ENCODE measurements at places on chromosomes 16 and 17.
A peak's percentile ranks its signal among the peaks of the same experiment; 100 is the strongest.

- DNase-seq: no peak
Measured at GRCh38 chr17:13244513-13244912, 226.7 kb upstream of the ELAC2 start.

GRCh38 chr17:79617304-79617703 lies 6.5 kb upstream of the RBFOX3 start:
- no peak for DNase-seq

- peak; percentile 53 for DNase-seq
Measured at GRCh38 chr16:23694644-23695373, 16.1 kb downstream of the PLK1 start.

- no peak for DNase-seq
Measured at GRCh38 chr17:81295676-81296381, 722 bp upstream of the SLC38A10 start.

- no peak for DNase-seq
Measured at GRCh38 chr17:6043405-6043804, 26.8 kb upstream of the WSCD1 start.

DNA sequence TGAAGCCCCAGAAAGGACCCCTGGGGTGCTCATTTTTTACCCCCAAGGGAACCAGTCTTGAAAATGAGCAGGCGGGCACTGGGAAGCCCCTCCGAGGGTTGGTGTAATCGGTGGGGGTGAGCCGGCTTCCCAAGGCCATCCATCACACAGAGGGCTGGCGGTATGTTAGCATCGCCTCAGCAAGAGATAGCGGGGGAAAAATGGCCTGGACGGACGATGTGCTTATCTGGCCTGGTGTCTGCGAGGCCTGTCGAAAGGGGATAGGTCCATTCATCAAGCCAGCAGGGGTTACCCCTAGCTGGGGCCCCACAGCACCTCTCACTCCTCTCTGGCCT lies 188.9 kb downstream of the IRF8 start:
- DNase-seq: no peak

- DNase-seq: no peak
Measured at GRCh38 chr17:8292639-8293395, 2.4 kb downstream of the SLC25A35 start.

DNA sequence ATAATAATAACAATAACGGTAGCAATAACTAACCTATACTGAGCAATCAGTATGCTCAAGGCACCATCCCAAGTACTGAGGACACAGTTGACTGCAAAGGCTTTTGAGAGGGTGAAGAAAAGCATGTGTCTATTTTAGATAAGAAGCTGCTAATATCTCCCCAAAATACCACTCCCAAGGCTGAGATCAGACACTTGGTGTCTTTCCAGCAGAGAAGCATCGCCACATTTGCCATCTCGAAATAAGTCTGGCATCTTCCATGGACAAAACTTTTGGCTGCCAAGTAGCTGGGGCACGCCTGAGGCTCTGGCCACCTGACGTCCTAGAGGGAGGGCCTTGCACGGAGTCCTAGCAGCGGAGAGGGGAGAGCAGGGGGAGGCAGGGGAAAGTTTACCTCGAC lies 39.0 kb downstream of the ZNF423 start:
- no peak for DNase-seq

GRCh38 chr17:7484919-7485377 lies 782 bp downstream of the POLR2A start:
- no peak for DNase-seq

- no peak for DNase-seq
Measured at GRCh38 chr17:55582897-55583296, 71.6 kb upstream of the SMIM36 start.

- DNase-seq: no peak
Measured at GRCh38 chr16:48608452-48608851, 1.5 kb downstream of the N4BP1 start.

DNA sequence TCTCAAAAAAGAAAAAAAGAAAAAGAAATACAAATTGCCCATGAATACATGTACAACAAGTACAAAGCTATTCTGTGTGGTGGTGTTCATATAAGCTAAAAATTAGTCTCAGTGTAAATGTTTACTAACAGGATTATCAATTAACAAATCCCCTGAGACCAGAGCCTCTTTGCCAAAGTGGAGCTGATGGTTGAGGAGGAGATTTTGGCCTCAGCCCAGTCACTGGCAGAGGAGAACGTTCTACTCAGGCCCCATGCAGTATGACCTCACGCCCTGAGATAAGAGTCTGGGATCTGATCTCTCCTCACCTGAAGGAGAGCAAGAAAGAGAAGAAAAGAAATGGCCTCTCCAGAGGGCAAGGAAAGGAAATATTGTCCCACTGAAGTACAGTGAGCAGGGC lies 35.5 kb upstream of the NOL11 start:
- DNase-seq: no peak

DNA sequence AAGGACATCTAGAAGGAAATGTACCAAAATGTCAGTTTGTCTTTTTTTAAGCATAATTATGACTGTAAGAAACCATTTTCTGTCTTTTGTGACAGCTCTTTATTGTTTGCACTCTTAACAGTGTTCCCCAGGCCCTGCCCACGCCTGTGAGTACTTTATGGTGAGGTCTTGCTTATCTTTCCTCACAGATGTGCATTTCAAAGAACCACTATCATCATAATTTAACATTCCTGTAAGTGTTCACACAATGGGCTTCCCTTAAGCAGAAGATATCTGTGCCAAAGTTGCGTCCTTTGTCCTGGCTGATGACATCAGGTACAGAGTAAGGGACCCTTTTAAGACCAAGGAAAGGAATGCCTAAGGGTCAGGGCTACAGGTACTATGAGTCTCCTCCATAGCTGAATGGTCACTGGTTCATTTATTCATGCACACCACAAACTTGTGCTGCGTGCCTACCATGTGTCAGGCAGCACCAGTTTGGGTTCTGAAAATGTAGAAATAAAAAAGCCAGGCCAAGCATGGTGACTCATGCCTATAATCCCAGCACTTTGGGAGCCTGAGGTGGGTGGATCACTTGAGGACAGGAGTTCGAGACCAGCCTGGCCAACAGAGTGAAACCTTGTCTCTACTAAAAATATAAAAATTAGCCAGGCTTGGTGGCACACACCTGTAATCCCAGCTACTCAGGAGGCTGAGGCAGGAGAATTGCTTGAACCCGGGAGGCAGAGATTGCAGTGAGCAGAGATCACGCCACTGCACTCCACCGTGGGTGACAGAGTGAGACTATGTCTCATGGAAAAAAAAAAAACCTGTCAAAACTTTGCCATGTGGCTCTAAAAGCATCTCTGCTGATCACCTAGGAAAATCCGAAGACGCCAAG lies 55.4 kb upstream of the NLK start:
- no peak for DNase-seq

DNA sequence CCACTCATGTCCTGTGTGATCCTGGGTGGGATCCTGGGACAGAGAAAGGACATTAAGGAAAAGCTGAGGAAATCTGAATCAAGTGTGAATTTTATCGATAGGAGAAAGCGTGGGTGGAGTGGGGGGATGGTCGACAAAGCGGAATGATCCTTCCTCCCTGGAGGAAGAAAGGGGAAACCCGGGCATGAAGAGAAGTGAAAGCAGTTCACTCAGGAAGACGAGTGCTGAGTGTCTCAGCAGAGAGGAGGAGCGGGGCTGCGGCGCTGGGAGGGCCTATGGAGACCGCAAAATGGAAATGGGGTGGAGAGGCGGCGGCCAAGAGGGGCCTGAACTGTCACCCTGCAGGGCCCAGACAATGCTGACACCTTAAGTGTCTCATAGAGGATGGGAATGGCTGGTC lies 8.7 kb downstream of the ZDHHC7 start:
- no peak for DNase-seq

DNA sequence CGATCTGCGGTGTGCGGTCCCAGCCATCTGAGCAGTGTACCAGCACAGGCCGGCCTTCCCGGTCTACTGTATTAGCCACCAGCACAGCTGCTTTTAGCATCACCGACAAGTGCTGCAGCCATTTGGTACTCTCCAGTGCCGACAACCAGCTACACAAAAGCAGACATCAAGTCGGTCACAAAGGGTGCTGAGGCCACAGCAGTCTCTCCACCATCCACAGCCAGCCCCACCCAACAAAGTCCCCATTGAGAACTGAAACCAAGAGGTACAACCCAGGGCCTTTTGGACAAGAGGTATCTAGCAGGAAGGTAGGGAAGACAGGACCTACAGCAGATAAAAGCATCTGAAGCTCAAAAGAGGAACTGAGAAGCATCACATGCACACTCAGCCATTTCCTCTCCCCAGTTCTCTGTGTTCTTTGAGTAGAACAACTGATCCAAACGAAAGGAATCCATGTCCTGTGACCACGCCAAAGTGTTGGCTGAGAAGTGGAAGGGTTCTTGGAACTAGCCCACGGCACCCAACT lies 9.5 kb downstream of the MTMR4 start:
- no peak for DNase-seq

DNA sequence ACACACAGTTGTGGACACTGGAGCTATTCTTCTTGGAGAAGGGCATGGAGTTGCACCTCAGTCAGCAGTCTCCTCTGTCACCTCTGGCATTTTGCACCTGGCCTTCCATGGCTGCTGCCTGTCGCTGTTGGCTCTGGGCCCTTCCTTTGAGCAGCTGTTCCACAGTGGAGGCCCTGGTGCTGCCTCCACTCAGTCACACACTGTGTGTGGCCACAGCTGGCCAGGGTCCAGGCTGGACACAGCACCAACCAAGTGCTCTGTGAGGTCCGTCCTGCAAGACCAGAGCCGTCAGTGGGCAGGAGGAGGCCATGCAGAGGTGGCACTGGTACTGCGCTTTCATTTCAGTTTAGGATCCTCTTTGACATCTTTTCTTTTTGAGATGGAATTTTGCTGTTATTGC lies 21.6 kb upstream of the MED9 start:
- no peak for DNase-seq

DNA sequence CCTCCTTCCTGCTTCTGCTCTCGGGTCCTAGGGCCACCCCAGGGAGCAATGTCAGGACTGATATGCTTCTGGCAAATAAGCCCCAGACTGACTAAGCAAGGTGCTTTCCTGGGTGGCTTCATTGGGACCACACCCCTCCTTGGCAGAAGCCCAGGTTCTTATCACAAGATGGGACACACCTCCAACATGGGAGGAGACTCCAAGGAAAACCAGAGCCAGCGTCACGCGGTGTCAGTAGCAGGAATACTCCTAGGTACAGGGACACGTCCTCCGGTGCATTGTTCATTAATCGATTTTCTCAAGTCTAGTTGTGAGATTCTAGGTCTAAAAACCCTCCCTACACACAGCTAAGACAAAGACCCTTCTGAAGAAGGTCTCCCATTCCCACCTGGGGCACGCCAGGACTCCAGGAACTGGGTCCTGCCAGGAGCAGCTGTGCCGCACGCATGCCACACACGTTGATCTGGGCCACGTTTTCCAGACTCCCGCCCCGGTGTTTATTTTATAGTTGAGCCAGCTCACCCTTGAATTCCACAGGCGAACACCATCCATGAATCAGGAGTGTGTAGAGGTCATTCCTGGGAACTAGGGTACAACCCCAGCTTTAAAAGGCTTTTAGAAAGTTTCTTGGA lies 30.8 kb downstream of the FA2H start:
- DNase-seq: no peak

DNA sequence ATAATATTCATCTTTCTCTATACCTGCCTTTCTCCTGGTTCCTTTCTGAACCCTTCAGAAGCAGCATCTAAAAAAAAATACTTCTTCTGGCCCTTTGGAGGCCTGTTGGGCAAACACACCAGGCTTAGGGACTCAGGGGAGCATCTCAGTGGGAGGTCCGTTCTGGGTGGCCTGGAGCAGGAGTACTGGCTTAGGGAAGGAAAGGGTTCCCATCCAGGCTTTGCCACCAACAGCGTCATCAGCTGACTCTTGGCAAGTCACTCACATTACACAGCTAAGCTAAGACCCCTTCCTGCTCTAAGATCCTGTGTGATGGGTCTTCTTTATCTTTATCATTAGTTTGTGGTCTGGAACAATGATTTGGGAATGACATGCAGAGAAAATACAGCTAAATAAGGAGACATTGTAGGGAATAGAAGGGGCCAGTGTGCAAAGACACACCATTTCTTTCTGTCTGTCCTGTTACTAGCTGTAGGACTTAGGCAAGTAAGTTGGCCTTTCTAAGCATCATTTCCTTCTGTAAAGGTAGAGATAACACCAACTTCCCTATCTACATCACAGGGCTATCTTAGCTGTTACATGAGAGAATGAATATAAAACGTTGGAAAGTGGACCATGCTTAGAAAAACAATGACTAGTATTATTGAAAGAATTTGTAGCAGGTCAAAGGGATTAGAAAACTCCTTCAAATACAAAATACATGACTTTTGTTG lies 9.9 kb downstream of the PCTP start:
- no peak for DNase-seq

DNA sequence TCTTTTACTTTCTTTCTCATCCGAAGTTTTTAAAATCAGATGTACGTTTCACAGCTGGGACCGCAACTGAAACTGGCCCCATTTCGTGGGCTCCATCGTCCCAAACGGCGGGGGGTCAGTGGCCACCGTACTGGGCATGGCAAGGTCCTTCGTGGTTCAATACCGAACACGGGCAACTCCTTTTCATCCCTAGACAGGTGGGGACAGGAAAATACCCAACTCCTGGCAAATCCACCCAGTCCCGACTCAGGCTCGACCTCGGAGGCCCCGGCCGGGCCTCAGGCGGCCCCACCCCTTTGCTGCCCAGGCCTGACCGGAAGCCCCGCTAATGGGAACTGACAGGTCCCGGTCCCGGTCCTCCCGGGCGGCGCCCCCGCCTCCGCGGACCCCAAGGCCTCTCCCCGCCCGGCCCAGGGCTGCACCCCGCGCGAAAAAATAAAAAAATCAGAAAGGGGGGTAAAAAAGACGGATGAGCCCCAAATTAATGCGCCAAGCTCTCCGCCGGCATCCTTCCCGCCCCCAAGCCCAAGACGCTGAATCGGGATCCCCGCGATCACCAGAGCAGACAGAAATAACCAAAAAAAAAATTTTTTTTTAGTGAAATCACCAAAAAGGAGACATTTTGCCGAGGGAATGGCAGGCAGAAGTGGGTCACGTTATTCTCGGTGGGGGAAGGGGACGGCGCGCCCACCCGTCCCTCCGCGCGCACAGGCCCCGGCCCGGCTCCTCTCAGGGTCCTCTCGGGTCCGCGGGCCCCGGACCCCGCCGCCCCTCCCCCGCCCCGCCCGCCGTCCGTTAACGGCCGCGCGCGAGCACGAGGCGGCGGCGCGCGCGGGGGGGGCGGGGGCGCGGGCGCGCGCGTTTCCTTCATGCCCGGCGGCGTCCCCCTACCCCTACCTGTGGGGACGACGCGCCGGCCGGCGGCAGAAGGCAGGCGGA lies 562 bp downstream of the ZC3H7A start:
- DNase-seq: no peak

DNA sequence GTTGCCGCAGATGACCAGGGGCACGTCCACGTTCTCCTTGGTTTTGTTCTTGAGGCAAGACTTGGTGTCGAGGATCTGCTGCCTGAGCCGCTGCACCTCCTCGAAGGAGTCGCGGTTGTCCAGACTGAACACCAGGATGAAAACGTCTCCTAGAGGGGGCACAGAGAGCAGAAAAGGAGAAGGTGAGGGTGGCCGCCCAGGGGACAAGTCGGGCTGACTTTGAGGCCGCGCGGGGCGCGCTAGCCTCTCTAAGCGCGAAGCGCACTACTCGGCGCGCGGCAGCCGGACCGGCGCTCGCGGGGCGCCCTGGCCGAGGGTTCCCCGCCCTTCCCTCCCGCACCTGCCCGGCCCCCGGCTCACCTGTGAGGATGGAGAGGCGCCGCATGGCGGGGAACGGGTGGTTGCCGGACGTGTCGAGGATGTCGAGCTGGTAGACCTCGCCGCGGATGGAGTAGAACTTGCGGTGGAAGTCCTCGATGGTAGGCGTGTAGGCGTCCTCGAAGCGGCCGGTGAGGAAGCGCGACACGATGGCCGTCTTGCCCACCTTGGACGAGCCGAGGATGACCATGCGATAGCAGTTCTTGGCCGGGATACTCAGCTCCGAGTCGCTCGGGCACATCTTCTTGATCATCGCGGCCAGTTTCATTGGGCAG lies 533 bp downstream of the RASD1 start:
- DNase-seq: peak; percentile 26

Data from left kidney (tissue), 8 donors.